ENCODE measurements at places on chromosomes 12 and 14. TPM values are rescaled to one million over a fixed set of nuclear protein-coding genes. Genes with fewer than 3 reads are reported as not detected.

- DNase-seq, result no peak
These were observed 86.8 kb upstream of the RIC8B start for GRCh38 chr12:106687672-106688071.

DNA sequence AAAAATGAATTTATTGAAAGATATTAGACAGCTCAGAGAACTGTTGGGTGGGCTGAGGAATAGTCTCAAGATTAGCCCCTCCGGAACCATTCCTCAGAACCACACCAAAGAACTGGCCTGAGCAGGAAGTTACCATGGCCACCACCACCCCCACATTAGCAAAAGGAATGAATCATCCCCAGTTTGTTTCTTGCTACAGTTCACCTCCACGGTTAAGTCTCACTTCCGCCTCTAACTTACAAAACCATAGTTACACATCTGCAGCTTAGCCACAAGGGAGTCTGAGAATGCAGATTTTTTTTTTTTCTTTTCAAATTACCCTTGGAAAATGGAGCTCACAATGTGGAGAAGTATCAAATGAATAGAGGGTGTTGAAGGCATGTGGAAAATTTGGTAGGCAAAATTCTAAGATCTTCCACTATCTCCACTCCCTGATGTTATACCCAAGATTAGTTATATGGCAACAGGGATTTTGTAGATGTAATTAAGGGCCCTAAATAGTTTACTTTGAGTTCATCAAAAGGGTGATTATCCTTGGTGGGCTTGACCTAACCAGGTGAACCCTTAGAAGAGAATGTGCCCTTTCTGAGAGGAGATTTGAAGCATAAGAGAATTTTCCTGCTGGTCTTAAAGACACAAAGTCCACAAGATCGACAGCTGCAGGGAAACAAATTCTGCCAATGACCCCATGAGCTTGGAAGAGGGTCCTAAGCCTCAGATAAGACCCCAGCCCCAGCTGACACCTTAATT is 129.8 kb upstream of the KRR1 start:
- DNase-seq, result peak; percentile 95

- DNase-seq, result peak; percentile 15
These were observed 166.7 kb upstream of the SYT1 start for GRCh38 chr12:78697817-78698415.

DNA sequence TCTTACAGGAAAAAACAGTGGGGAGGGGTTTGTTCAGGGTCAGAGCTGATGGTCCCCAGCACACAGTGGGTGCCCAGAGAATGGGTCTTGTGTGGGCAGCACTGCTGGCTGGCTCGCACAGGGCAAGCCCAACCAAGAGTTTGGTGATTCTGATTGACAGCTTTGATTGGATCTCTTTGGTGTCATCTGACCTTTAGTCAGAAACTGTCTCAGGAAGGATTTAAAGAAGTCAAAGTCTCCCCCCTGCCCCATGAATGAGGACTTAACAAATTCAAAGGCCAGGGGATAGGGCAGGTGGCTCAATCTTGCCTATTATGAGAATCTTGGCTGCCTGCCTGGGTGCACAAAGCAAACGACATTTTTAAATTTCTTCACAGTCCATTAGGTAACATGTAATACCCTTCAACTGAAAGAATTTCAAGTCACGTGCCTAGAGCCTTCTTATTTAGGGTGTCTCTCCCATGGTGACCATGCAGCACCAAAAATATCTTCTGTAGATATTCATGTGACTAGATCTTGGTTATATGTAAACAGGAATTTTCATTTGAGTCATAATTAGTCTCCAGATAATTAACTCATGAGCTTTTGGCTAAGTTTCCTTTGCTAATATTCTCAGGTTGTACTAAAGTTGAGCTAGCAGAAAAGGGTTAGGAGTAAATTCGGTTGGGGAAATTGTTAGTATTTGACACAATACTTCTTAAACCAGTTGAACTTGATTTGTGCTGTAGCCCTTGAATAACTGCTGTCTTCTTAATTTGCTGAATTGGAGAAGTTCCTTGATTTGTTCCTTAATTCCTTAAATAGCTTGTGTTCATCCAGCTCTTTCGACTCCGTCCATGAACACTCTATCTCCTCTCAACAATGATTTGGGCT is 54.5 kb upstream of the HECTD1 start:
- no peak for DNase-seq

The SLC10A1 gene
- not detected for total RNA-seq

The CEBPE gene
- total RNA-seq, result not detected

Measured in RPMI7951 (cell line).